ENCODE measurements at places on chromosomes 7 and 10. TPM values are rescaled to one million over a fixed set of nuclear protein-coding genes. Genes with fewer than 3 reads are reported as not detected.

Gene LBX1
- not detected for total RNA-seq

Gene TLX1
- not detected for total RNA-seq

Gene RAPGEF5
- total RNA-seq: 99.1 TPM

Gene ENKUR
- total RNA-seq: 0.95 TPM

Gene MLXIPL
- 0.37 TPM for total RNA-seq

Gene SPAG6
- 0.37 TPM for total RNA-seq

Gene SPDYE11
- total RNA-seq: not detected

Gene CPVL
- 14.4 TPM for total RNA-seq

All from urinary bladder (tissue), 4 donors.